ENCODE measurements at places on chromosomes 1 and 21.

- no peak for DNase-seq
Measured at GRCh38 chr1:60071296-60071695, 2.3 kb downstream of the C1orf87 start.

DNA sequence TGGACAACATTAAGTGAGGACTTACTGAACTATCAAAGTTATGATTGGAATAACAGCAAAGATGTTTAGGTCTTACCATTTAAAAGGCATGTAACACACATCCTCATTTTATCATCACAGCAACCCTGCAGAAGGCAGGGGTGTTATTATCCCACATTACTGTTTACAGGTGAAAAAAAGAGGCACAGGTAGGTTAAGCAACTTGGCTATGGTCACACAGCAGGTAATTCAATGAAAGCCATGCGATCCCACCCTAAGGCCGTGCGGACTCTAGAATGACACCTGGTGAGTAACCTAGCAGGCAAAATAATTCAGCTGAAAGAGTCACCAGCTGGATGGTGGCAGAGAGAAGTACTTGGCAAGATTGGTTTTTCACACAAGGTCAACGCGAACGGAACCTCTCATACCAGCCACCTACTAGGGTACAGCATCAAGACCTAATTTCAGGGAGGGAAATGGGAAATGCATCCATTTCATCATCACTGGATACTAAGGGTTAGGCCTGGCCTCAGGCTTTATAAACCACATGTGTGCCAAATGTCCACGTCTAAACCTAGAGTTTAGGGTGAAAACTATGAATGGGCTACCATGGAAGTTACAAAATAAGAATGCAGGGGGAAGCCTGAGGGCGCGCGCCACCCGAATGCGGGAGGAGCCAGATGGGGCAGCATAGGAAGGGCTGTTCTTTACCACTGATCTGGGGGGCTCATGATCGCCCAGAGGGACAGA lies 85.3 kb downstream of the SLC66A1 start:
- no peak for DNase-seq

GRCh38 chr1:212470059-212470458 lies 37.3 kb downstream of the NENF start:
- no peak for DNase-seq

- no peak for DNase-seq
Measured at GRCh38 chr1:201358596-201358995, 18.9 kb downstream of the TNNT2 start.

DNA sequence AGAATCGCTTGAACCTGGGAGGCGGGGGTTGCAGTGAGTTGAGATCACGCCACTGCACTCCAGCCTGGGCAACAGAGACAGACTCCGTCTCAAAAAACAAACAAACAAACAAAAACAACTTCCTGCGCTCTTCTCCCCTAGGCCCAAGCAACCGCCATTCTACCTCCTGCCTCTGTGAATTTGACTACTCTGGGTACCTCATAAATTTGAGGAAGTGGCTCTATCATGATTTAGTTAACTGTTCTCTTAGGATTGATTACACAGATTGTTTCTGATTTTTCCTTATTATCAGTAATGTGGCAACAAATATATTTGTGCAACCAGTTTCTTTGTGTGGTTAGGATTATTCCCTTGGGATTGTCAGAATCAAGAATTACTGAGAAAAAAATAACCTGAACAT lies 29.7 kb downstream of the OPTC start:
- no peak for DNase-seq

- no peak for DNase-seq
Measured at GRCh38 chr1:162656266-162656665, 24.0 kb downstream of the DDR2 start.

- no peak for DNase-seq
Measured at GRCh38 chr1:162018418-162018817, 5.3 kb downstream of the OLFML2B start.

GRCh38 chr21:20618878-20619277 lies 379.3 kb upstream of the NCAM2 start:
- no peak for DNase-seq

GRCh38 chr1:184366997-184367396 lies 19.8 kb upstream of the C1orf21 start:
- DNase-seq: no peak

- no peak for DNase-seq
Measured at GRCh38 chr1:181660621-181661020, 177.3 kb downstream of the CACNA1E start.

GRCh38 chr1:80542231-80542630 lies 1258.5 kb upstream of the ADGRL2 start:
- no peak for DNase-seq

- DNase-seq: no peak
Measured at GRCh38 chr1:191255354-191256054, 777.8 kb upstream of the BRINP3 start.

DNA sequence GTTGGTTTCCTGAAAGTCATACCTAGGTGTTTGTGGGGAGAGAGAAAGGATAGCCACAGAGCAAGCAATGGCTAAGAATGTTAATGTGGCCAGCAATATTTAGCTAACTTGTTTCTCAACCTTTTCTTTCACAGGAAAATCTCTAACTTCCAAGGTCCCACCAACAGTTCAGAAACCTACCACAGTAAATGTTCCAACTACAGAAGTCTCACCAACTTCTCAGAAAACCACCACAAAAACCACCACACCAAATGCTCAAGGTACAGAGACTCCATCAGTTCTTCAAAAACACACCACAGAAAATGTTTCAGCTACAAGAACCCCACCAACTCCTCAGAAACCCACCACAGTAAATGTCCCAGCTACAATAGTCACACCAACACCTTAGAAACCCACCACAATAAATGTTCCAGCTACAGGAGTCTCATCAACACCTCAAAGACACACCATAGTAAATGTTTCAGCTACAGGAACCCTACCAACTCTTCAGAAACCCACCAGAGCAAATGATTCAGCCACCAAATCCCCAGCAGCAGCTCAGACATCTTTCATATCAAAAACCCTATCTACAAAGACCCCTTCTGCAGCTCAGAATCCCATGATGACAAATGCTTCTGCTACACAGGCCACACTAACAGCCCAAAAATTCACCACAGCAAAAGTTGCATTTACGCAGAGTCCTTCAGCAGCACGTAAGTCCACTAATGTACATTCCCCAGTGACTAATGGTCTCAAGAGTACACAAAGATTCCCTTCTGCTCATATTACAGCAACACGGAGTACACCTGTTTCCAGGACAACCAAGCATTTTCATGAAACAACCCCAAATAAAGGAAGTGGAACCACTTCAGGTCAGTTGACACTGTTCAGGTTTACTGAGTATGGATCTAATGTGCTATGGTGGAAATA lies 15.3 kb downstream of the CD55 start:
- peak; percentile 53 for DNase-seq

DNA sequence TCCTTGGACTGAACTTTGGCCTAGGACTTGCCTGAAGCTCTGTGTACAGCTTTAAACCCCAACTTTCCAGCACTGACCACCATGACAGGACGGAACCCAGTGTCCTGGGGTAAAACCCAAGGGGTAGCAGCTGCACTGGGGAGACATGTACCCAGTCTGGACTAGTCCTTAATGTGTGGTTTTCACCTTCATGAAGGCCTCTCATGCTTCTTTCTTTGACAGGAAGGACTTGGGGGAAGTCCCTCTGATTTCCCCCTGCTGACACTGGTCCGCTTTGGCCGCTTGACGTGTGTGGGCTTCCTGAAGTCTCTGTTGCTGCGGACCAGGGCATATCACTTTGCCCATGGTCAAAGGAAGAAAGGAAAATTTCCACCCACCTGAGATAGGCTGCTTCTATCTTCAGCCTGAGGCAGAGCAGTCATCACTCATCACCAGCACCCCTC lies 66.3 kb upstream of the PRDX6 start:
- DNase-seq: no peak

- DNase-seq: no peak
Measured at GRCh38 chr1:243459059-243459458, 203.2 kb downstream of the SDCCAG8 start.

DNA sequence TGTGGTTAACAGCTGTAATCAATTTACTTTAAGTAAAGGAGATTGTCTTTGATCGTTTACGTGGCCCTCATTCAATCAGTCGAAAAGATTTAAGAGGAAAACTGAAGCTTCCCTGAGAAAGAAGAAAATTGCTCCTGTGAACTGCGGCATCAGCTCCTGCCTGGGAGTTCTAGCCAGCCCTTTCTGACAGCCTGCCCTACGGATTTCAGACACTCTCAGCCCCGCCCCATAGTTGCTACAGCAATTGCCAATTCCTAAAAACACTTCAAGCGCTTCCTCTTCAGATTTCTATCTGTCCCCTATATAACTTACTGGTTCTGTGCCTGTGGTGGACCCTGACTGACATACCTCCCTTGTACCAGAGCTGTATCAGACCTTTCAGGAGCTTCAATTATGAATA lies 277.6 kb downstream of the DSCAM start:
- DNase-seq: no peak

DNA sequence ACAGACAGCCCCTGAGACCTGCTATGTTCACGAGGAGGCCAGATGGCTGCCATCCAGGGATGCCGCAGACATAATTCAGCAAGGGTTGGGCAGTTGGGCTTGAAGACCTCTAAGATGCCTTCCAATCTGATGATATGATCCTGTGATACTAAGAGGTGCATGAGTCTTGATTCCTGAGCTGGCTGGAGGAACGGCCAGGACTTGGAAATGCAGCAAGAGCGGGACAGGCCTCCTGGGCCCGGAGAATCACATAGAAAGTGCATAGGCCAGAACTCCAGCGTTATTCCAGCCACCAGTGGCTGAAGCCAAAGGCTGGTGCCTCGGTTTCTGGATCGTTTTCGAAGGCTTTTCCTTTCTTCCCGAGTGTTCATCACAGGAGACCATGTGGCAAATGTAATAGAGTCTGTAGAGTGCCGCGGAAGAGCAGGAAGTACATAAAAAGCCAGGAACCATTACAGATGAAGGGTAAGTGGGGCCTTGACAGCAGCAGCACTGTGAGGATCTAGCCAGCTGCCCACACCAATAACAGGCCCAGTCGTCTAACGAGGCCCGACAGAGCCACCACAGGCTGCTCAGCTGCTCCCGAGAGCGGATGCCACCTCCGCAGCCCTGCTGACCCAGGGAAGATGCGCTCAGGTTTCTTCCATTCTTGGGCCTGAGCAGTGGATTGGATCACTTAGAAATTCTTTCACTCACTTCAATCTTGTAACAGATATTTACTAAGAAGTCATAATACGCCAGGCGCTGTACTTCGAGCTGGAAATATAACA lies 14.0 kb upstream of the LHX4 start:
- no peak for DNase-seq

DNA sequence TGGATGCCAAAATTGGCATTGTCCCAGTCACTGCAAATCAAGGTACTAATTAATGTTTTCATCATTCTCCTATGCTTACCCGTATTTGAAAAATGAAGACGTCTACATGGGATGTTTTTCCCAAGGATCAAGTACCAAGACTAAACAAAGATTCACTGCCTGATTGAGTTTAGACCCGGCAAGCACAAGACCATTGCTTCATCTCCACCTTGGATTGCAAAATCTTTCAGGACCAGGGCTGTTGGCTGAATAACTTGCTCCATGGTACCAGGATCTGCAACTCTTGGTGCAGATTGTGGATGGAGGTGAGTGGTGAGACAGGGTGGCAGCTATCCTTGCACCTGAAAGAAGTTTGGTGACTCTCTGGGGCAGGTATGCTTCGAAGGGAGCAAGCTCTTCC lies 122.5 kb upstream of the ETS2 start:
- DNase-seq: no peak
